Natural killer cell (primary cell): ENCODE measurements at places on chromosomes 1 and 21.

DNA sequence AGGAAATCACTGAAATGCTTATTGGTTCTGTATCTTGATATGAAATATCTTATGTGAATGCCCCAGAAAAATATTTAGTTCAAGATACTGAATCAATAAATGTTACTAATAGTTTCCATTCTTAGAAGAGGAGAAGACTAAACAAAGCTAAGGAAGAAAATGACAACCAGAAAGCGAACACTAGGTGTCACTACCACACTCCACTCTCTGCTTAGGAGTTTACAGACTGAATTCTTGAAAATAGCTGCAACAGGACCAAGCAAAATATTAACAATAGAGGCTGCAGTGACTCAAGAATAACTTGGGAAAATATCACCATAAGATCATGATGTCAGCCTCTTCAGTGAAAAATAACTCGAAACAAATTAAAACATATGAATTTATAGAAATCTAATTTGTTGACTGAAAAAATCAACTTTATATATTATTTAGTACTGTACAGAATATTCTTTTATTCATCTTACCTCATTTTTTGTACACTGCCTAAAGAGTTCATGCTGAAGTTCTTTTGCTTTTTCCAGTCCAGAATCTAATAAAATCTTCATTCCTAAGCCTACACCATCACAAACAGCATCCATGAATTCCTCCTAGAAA, 61.6 kb downstream of the KIF14 start:
- H3K27me3 ChIP-seq = no peaks in the 10 kb centered on the region
- no peaks in the 10 kb centered on the region for H3K4me1 ChIP-seq
- no peak for DNase-seq
- no peaks in the 10 kb centered on the region for H3K36me3 ChIP-seq

GRCh38 chr1:167148421-167148820, 54.5 kb downstream of the STYXL2 start:
- H3K4me1 ChIP-seq = no peaks in the 10 kb centered on the region
- no peak for DNase-seq
- peaks cover 7% of the 10 kb centered on the region for H3K27me3 ChIP-seq
- no peaks in the 10 kb centered on the region for H3K36me3 ChIP-seq
- H3K27ac ChIP-seq = no peak overlapping the region

DNA sequence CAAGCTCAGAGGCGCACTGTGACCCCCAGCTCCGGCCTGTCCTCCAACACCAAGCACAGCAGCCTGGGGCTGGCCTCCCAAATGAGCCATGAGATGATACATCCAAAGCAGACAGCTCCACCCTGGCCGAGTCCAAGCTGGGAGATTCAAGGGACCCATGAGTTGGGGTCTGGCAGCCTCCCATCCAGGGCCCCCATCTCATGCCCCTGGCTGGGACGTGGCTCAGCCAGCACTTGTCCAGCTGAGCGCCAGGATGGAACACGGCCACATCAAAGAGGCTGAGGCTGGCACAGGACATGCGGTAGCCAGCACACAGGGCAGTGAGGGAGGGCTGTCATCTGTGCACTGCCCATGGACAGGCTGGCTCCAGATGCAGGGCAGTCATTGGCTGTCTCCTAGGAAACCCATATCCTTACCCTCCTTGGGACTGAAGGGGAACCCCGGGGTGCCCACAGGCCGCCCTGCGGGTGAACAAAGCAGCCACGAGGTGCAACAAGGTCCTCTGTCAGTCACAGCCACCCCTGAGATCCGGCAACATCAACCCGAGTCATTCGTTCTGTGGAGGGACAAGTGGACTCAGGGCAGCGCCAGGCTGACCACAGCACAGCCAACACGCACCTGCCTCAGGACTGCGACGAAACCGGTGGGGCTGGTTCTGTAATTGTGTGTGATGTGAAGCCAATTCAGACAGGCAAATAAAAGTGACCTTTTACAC, 29.1 kb downstream of the SLC19A1 start:
- no peak overlapping the region for H3K27ac ChIP-seq
- no peaks in the 10 kb centered on the region for H3K36me3 ChIP-seq
- no peak for DNase-seq

DNA sequence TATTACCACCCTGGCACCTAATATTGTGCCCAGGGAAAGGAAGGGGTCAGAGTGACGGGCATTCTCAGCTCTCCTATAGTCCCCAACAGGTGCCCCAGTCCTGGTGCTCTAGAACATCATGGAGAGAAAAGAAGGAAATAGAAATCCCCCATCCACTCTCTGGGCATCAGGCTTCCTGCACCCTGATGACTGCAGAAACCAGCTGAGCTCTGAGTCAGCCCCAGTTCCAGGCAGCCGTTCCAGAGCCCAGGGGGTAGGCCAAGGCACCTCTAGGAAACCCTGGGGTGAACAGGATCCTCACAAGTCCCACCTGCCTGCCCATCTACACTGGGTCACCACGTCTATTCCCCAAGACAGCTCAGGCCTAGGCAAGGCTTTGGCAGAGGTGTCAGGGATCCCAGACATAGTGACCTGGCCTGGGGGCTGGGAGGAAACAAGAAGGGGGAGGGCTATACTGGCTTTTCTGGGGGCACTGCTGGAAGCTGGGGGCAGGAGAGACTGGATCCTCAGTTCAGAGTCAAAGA, 709 bp downstream of the NECTIN4 start:
- no peaks in the 10 kb centered on the region for H3K27me3 ChIP-seq
- no peak for DNase-seq
- no peaks in the 10 kb centered on the region for H3K4me1 ChIP-seq
- no peak overlapping the region for H3K27ac ChIP-seq
- H3K36me3 ChIP-seq = no peaks in the 10 kb centered on the region

DNA sequence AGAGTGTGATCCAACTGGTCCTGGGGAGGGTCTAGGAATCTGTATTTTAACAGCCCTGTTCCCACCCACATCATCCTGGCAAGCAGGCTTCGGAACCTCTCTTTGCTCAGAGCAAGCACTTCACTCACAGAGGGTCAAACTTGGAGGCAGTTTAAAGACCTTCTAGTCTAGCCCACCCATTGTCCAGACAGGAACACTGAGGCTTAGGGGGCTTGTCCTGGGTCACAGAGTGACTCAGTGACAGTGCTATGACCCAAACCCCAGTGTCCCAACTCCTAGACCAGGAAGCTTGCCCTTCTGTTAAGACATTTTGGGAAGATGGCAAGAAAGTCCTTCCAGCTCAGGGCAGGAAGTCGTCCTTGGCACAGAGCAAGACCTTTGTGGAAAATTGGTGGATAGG, 36.5 kb downstream of the FBXO2 start:
- H3K27ac ChIP-seq = no peak overlapping the region
- no peaks in the 10 kb centered on the region for H3K36me3 ChIP-seq
- DNase-seq = no peak
- H3K4me1 ChIP-seq = no peaks in the 10 kb centered on the region

DNA sequence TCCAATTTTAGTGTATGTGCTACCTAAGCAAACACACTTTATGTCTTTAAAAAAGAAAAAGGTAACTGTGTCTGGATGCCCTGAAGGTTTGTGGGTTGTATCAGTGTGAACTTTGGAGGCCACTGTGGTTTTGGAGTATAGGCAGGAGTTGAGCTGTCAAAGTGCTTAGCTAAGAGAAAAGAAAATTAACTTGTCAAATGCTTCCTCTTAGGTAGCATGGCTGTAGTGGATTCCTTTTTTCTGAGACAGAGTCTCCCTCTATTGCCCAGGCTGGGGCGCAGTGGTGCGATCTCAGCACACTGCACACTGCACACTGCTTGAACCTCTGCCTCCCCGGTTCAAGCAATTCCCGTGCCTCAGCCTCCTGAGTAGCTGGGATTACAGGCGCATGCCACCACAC, 11.2 kb upstream of the SLC41A1 start:
- H3K4me1 ChIP-seq = peaks cover 11% of the 10 kb centered on the region
- H3K4me3 ChIP-seq = no peak overlapping the region
- no peaks in the 10 kb centered on the region for H3K27me3 ChIP-seq
- H3K27ac ChIP-seq = no peak overlapping the region
- peak; percentile 22 for DNase-seq
- no peaks in the 10 kb centered on the region for H3K36me3 ChIP-seq

GRCh38 chr1:161499099-161500039, 5.9 kb upstream of the FCGR2A start:
- H3K27ac ChIP-seq = no peak overlapping the region
- H3K4me3 ChIP-seq = no peak overlapping the region
- H3K4me1 ChIP-seq = peaks cover 4% of the 10 kb centered on the region

GRCh38 chr1:150514913-150515327, 632 bp upstream of the FALEC start:
- H3K4me3 ChIP-seq = peak overlapping the region; percentile 91
- H3K27ac ChIP-seq = peak overlapping the region; percentile 24
- H3K36me3 ChIP-seq = no peaks in the 10 kb centered on the region
- no peaks in the 10 kb centered on the region for H3K27me3 ChIP-seq
- no peak for DNase-seq

- no peak for DNase-seq
- H3K27me3 ChIP-seq = no peaks in the 10 kb centered on the region
- no peak overlapping the region for H3K4me3 ChIP-seq
Measured at GRCh38 chr1:214058076-214058475, 70.3 kb downstream of the PROX1 start.

GRCh38 chr1:171929121-171929520, 87.8 kb downstream of the DNM3 start:
- no peaks in the 10 kb centered on the region for H3K4me1 ChIP-seq
- no peak overlapping the region for H3K27ac ChIP-seq
- H3K27me3 ChIP-seq = peaks cover 3% of the 10 kb centered on the region
- no peak overlapping the region for H3K4me3 ChIP-seq

DNA sequence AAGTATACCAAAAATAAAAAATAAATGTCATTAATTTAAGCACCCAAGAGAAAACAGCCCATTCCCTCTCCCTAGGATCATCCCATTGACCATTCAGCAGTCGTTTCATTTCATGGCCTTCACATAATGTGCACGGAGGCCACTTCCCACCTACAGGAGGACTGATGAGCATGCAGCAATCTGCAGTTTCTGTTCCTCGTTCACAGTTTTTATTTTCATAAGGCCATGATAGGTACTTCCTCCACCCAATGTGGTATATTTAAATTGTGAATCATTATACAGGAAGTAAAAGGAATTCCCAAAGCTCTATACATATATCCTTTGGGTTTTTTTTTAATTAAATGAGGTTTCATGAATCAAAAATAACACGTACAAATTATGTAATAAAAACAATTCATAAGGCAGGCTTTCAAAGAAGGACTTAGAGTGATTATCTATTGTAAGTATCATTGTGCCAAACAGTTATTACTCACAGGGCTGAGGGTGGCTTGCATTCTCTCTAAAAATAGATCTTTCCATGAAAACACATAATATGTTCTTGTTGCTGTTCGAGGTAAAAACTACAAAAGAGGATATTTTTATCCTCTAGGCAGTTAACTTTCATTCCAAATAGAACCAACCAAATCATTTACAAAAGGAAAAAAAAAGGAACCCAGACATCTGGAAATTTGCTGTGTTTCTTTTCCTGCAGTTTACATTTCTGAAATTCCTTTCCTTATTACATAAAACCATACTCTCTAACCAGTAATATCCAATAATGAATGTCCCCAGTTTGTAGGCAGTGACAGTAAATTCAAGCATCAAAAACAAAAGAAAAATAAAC, 27.5 kb upstream of the SLC44A3 start:
- H3K4me3 ChIP-seq = no peak overlapping the region
- H3K36me3 ChIP-seq = no peaks in the 10 kb centered on the region
- no peaks in the 10 kb centered on the region for H3K4me1 ChIP-seq
- no peak for DNase-seq
- H3K27ac ChIP-seq = no peak overlapping the region

DNA sequence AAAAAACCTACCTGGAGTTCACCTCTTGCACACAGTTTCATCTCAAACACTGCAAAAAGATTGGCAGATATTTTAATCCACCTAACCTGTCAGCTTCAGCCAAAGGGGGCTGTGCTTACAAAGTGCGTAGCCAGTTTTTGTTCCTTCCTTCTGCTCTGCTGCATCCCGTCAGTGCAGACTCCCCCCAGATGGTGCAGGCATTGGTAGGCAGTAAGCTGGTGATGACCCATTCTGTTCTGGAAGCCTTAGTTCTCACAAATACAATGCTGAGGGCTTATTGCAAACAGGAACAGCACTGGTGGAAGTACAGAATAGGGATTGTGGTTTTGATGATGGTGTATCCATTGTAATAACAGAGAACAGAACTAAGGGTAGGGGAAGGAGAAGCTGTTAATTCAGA, 239.5 kb downstream of the RYR2 start:
- H3K36me3 ChIP-seq = no peaks in the 10 kb centered on the region
- H3K27me3 ChIP-seq = no peaks in the 10 kb centered on the region
- no peak for DNase-seq
- no peak overlapping the region for H3K27ac ChIP-seq

DNA sequence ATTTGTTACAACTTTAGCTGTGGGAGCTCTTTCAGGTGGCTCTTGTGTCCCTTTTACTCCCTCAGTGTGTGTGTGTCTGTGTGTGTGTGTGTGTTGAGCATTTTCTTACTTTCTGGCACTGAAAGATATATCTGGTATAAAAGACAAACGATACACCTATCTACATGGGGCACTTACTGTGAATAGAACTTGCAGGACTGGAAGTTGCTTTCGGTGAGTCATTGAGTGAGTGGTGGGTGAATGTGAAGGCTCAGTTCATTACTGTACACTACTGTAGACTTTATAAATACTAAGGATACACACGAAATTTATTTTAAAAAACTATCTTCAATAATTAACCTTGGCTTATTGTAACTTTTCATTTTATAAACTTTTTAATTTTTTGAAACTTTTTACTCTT, 38.7 kb downstream of the BTBD8 start:
- no peak overlapping the region for H3K4me3 ChIP-seq
- H3K36me3 ChIP-seq = no peaks in the 10 kb centered on the region
- no peaks in the 10 kb centered on the region for H3K4me1 ChIP-seq
- no peak for DNase-seq

GRCh38 chr1:71400050-71400449, 319.2 kb upstream of the ZRANB2 start:
- no peaks in the 10 kb centered on the region for H3K36me3 ChIP-seq
- H3K27me3 ChIP-seq = no peaks in the 10 kb centered on the region
- no peaks in the 10 kb centered on the region for H3K4me1 ChIP-seq
- no peak overlapping the region for H3K4me3 ChIP-seq
- no peak for DNase-seq
- no peak overlapping the region for H3K27ac ChIP-seq

GRCh38 chr1:69320757-69321211, 246.9 kb upstream of the LRRC7 start:
- H3K4me1 ChIP-seq = no peaks in the 10 kb centered on the region
- no peak for DNase-seq
- H3K4me3 ChIP-seq = no peak overlapping the region
- no peak overlapping the region for H3K27ac ChIP-seq
- H3K36me3 ChIP-seq = no peaks in the 10 kb centered on the region

- H3K27ac ChIP-seq = peak overlapping the region; percentile 95
- H3K4me1 ChIP-seq = peaks cover 21% of the 10 kb centered on the region
- peaks cover 20% of the 10 kb centered on the region for H3K36me3 ChIP-seq
- peak overlapping the region; percentile 96 for H3K4me3 ChIP-seq
Measured at GRCh38 chr1:154220970-154221277, 169 bp downstream of the UBAP2L start.

DNA sequence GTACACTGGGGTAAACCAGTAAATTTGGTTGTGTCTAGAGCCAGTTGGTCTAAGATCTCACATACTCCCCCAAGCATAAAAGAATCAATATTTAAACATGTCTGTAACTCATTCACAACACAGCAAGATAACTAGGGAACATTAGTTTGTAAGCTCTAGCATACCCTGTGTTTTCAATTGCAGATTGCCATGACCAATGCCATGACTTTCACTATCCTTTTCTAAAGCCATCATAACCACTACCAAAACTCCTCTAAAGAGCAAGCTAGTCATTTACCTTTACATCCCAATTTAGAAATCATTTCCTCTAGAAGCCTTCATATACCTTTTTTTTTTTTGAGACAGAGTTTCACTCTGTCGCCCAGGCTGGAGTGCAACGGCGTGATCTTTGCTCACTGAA, 56.5 kb upstream of the PLA2G4A start:
- H3K4me3 ChIP-seq = no peak overlapping the region
- no peak overlapping the region for H3K27ac ChIP-seq
- no peaks in the 10 kb centered on the region for H3K36me3 ChIP-seq
- H3K4me1 ChIP-seq = no peaks in the 10 kb centered on the region
